ENCODE measurements at places on chromosomes 6 and 20.

GRCh38 chr6:124958759-124959354 is 3.4 kb upstream of the RNF217 start:
- DNase-seq = no peak

GRCh38 chr6:40482532-40482931 is 104.6 kb downstream of the LRFN2 start:
- peak; percentile 78 for DNase-seq

DNA sequence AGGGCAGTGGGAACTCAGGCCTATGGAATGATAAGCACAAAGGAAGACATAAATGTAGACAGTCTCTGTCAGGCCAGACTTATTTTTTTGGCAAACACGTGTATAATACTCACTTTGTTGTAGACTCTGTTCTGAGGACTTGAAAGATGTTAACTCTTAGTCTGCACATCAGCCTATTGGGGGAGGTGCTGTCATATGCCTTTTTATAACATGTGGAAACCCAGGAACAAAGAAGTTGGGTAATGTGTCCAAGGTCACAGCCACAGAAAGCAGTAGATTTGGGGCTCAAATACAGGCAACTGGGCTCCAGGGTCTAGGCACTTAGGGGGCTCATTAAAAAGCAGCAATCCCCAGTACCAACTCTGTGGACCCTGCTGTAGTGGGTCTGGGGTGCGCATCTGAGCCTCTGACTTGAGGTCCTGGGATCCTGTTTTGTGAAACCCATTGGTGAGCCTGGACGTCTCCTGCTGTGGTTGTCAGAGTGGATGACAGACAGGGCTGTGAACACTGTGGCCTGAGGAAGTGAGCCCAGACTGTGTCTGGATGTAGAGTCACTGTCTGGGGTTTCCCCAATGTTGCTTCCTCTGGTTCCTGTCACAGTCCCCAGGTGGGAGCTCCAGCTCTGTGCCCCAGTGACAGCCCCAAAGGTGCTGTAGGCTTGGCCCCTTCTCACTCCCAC is 50.0 kb downstream of the CDH26 start:
- no peak for DNase-seq

DNA sequence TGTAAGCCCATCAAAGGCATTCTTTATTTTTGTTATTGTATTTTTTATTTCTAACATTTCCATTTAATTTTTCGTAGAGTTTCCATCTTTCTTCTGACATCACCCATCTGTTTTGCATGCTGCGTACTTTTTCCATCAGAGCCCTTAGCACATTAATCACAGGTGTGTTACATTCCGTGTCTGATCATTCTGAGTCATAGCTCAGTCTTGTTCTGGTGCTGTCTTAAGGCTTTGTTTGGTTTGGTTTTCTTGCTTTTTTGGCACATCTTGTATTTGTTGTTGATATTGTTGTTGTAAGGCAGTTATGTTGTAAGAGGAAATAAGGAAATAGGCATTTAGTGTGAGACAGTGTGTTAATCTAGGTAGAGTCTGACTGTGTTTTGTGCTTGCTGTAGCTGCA is 214.6 kb upstream of the CDH4 start:
- DNase-seq = no peak

DNA sequence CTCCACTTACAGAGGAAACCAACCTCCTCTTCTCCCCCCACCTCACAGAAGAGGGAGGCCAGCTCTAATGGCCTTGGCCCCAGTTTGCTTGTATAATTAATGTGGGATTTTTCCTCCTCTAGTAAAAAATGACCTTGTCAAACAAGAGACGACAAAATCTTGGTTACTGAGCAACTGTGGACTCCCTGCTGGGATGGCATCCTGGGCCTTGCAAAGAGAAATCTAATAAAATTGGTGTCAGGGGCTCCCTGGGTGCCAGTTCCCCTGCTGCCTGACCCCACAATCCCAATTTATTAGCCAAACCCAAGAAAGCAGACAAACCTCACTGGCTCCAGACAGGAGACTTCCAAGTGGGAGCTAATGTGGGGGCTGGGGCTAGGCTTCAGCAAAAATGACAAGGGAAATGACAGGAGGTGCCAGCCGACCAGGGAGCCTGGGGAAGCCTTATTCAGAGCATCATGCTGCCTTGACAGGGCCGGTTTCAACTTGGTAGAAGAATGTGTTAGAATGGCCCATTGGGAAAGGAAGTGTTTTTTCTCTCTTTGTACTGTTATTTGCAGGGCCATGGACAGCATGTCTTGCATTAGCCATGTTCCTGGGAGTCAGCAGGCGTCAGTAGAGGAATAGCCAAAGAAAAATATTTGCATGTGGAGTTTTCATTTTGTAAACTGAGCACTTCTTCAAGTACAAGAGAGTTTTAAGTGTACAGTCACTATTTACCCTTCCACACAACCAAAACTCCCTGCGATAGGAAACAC is 816.9 kb downstream of the DHX35 start:
- no peak for DNase-seq

DNA sequence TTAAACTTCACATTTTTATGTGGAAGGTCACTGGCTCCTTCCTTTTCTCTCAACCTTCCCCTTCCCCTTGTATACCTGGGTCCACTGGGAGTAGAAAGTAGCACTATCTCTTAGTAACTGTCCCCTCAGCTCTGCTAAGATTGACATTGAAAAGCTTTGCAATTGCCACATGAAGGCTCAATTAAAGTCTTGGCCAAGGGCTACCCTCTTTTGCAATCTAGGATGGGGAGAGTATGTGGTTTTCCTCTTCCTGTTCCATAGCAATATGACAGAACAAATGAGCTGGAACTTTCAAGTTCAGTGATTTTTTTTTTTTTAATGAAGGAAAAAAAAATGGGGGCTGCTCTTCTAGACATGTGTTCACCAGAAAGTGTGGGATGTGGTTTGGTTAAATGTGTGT is 37.1 kb downstream of the PROKR2 start:
- DNase-seq = no peak

DNA sequence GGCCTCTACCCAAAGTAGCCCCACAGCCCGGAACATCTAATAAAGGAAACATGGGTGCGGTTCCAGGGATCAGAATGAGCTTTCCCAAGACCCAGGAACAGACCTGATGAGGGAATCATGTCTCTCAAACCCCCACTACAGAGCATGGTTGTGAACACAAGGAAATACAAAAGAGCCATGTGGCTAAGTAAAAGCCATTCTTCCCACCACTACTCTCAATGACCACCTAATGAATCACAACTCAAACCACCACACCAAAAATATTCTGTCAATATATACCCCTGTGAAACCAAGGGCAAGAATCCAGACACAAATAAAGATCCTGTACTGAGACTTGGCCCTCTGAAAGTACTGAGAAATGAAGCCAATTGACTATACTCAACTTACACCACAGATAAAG is 20.9 kb upstream of the COL21A1 start:
- no peak for DNase-seq

DNA sequence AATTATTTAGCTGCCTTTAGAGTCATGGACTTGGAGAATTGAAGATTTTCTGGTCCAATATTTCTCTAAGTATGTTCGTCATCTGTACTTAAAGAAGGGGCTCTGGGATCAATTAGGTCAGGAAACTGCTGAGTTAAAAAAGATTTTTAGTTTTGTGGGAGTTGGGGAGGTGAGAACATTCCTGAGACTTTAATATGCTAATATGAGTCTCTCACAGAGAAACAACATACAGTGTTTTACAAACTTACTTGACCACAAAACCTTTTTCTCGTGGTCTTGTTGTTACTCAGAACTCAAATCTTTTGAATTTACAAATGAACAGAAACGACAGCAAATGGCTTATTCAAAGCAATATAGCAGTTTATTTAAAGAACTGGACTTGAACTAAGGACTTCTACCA is 67.9 kb downstream of the LIN28B start:
- no peak for DNase-seq

DNA sequence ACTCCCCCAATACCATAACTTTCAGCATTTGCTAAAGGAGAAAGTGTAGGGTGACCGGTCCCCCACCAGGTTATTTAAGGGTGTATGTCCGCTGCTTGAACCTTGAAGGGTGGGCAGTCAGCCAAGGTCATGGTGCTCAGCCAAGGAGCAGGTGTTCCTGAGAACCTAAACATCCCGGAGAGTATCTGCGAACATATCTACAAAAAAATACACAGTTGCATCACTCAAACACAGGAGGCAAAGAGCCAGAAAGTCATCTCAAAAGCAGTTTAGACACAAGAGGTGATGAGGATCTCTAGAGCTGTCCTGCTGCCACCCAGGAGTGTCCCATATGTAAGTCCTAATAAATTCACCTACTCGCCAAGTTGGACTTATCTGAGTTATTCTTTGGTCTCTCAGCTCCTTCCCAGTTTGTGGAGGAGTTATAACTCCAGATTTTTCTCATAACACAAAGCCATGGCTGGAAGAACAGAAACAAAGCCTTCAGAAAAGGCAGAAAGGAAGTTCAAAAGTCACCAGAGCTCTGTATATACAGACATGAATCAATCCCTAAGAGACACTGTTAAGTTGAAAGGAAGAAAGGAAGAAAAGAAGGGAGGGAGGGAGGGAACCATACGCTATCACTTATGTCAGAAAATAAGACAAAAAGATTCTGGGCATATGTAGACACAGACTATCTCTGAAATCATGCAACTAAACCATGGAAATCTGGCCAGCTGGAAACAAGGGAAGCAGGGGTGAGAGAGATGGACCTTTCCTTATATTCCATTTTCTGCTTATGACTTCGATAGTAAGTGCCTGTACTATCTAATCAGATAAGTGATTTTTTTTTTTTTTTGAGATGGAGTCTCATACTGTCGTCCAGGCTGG is 11.3 kb downstream of the MBOAT1 start:
- no peak for DNase-seq

DNA sequence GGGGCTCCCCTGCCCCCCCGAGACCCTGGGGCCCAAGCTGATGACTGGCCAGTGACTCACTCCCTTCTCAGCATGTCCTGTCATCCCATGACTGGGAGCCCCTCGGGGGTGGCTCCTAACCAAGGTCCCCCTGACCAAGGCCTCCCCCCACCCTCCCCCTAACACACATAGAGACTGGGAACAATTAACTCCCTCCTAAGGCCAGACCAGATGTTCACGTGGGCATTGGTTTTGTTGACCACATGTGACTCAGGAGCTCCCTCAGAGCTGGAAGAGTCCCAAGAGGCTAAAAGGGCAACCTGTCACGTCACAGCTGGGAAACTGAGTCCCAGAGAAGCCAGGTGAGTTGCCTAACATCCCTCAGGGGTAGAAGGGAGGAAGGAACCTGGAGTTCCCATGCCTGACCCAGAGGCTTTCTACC is 10.6 kb upstream of the CCN5 start:
- DNase-seq = no peak

GRCh38 chr6:29926413-29927274 is 15.7 kb upstream of the HLA-A start:
- DNase-seq = no peak

DNA sequence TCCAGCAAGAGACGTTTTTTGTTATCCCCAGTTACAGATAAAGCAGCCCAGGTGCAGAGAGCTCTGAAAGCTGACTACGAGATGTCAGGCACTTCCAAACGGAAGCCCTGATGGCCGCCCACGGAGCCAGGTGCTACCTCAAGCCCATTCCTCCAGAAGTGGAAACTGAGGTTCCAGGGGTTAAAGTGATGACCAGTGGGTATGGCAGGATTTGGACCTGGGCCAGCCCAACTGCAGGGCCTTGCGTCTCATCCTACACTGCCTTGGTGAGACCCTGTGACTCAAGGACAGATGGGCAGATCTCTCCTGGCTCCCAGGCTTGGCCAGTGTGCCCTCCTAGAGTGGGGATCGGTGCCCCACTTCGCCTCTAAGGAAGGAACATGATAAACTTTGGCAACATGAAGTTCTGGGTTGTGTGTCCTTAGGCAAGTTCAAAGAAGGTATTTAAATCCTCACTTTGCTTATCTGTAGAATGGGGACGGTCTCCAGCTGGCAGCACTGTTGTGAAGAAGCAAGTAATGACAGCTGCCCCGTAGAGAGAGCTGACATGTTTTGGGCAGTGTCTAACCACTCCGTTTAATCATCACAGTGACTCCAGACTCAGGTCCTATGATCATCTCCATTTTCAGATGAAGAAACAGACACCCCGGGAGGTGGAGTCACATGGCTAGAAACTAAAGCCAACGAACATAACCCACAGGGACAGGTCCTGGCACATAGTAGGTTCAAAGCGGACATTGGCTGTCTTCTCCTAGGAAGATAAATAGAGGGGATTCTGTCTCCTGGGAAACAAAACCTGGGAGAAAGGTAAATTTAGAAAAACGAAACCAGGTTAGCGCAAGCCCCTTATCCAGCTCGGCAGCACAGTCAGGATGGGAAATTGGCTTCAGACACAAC is 34.4 kb upstream of the CDH22 start:
- DNase-seq = no peak

DNA sequence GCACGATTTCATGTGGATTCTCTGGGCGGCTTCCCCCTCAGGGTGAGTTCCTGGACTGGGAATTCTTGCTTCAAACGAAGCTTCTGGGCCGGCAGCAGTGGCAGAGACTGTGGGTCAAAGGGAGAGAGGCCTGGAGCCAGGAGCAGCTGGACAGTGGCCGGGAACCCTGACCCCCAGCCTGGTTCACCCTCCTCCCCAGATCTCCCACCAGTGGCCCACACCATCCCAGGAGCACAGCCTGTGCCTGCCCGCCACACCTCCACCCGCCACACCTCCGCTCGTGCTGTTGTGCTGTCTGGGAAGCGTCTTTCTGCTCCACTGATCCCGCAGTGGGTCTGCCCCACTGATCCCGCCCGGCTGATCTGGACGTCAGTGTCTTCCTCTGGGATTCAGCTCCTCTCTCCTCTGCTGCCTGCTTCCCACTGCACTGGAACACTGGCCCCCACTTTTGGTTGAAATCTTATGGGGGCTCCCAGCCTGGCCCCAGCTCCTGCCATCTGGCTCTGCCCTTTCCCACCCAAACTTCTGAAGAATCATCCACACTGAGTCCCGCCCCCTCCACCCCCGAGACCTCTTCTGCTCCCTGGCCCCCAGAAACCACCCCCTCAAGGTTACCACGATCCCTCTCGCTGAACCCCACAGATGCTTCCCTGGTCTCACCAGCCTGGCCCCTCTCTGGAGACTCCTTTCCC is 9.8 kb downstream of the ZBP1 start:
- DNase-seq = no peak

DNA sequence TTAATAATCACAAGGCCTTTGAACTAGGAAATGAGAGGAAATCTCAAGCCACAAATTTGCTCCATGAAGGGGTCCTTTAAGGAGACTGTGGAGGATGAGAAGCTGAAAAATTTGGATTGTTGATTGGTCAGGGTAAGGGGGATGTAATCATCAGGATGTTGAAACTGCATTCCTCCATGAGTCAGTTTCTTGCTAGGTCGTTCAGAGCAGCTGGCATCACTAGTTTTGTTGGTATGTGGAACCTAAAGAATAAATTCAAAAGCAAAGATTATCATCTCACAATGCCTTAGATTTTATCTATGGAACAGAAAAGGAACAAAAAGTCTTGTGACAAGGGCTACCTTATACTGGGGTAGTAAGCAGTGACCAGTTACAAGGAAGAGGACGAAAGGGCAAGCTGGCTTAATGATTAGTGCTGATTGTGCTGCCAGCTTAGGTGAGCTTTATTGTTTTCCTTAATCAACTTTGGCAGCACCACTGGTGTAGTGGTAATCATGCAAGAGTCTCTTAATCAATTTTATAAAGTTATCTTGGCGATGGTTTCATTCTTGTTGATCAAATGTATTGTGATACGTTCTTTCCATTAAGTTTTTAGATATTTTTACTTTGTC is 36.6 kb downstream of the CRISP2 start:
- DNase-seq = no peak

Measured in NCI-H524 (cell line).